ENCODE measurements at places on chromosomes 2 and 18.

- DNase-seq = no peak
Observed at GRCh38 chr2:149767516-149767974, 180.0 kb upstream of the MMADHC start.

GRCh38 chr2:3654531-3655225, 3.3 kb upstream of the ALLC start:
- no peak for DNase-seq

DNA sequence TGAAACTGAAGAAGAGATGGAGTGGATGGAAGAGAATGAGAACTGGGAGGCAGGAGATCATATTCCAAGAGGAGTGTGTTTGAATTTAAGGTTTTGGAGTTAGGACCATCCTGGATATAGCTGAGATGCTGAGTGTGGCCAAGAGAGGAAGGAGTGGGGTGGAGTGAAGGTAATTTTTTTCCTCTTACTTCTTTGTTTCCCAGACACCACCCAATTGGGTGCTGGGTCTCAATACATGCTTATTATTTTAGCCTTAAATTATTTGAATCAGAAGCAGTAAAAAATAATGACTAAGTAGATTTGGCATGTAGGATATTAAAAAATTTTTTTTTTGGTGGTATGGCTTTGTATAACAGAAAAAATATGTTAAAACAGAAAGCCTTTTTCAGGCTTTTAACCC, 39.3 kb downstream of the PMAIP1 start:
- no peak for DNase-seq

- DNase-seq = no peak
Observed at GRCh38 chr2:147211484-147211883, 633.3 kb upstream of the ACVR2A start.

DNA sequence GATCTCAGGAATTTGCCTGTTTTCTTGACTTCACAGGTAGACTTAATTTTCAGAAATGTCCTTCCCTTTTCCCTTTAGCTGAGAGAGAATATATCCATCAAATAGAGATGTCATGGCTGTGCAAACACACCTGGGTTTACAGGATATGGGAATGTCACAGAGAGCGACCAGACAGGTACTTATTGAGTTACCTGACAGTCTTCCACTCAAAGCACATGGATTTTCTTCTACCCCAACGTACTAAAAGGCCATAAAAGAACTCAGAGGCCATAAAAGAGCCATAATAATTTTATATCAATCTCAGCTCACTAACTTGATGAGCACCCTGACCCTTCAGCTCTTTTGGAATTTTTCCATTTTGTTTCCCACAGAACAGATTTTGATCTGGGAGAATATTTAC, 5.3 kb upstream of the DTNA start:
- DNase-seq = no peak

DNA sequence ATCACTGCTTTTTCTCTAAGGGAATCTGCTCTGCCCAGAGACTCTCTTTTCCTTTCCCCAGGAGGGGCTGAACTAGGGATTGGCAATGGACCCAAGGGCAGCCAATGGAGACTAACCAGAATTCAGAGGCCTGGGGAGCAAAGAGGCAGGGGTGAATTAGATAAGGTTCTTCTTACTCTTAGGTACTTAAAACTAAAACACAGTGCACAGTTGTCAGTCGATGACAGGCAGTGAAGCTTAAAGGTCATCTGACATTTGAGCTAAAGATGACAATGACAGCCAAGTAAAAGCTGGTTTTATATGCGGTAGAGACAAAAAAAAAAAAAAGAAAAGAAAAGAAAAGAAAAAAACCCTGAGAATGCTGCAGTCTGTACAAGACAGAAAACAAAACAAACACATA, 57.8 kb downstream of the HIBCH start:
- DNase-seq = no peak

DNA sequence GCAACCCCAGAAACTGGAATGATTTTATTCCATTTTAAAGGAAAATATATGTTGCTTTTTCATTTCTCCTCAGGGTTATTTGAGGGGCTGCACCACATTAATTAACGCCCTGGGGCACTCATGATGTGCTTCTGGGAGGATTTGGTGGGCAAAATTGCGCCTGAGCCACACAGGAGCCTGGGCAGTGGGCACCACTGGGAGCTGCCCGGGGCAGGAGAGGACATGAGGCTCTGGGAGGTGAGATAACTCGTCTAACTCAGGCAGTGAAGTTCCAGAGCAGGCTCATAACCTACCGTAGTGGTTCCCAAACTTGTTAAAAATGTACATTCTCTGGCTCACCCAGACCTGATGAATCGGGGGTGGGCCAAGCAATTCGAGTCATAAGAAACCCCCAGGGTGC, 68.3 kb downstream of the EDAR start:
- no peak for DNase-seq

- DNase-seq = no peak
Observed at GRCh38 chr2:107259408-107260195, 373.6 kb upstream of the ST6GAL2 start.

All from cortex of kidney (tissue), 1 donor.